Common myeloid progenitor, CD34-positive (primary cell): ENCODE measurements at places on chromosomes 4 and X.
A peak's percentile ranks its signal among the peaks of the same experiment; 100 is the strongest.

- no peak for DNase-seq
Measured at GRCh38 chr4:184453365-184454160, 20.8 kb downstream of the IRF2 start.

GRCh38 chr4:4981427-4981826 is 37.8 kb downstream of the CYTL1 start:
- DNase-seq = no peak

DNA sequence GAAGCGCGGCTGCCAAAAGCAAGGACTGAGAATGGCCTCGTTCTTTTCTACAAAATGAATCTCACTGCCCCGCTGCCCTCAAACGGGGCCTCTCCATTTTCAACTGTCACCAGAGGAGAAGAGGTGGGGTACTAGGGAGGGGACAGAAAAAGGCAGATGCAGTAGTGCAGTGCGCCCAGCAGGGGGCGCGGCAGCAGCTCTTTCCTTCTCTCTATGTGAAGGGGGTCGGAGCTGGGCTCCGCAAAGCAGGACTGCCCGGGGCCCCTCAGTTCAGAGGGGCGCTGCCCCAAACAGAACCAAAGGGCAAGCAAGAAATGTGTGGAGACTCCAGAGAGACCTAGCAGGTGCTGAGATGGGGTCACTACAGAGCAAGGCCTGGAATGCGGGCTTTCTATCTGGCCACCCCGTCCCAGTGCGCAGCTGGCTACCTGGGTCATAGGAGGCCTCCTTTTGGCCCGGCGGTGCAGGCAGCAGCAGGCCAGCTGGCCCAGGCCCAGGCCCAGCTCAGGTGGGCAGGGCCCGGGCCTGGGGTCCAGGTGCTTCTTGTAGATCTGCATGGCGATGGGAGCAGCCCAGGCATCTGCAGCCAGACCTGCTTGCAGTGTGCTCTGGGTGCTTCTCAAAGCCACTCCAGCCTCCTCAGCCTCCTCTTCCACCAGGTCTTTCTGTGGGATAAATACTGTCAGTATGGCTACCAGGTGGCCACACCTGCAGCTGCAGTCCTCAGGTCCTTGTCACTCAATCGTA is 5.9 kb downstream of the IRAK1 start:
- peak; percentile 65 for DNase-seq

DNA sequence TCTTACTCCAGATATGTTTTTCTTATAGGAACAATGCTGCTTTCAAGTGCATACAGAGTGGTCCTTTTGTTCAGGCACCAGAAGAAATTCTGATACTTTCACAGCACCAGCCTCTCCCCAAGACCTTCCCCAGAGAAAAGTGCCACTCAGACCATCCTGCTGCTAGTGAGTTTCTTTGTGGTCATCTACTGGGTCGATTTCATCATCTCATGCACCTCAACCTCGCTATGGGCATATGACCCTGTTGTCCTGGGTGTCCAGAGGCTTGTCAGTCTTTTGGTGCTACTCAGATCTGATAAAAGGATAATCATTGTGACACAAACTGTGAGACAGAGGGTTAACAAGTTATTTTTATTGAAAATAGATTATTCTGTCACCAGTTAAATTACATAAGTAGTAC is 39.5 kb downstream of the WDR13 start:
- DNase-seq = no peak

DNA sequence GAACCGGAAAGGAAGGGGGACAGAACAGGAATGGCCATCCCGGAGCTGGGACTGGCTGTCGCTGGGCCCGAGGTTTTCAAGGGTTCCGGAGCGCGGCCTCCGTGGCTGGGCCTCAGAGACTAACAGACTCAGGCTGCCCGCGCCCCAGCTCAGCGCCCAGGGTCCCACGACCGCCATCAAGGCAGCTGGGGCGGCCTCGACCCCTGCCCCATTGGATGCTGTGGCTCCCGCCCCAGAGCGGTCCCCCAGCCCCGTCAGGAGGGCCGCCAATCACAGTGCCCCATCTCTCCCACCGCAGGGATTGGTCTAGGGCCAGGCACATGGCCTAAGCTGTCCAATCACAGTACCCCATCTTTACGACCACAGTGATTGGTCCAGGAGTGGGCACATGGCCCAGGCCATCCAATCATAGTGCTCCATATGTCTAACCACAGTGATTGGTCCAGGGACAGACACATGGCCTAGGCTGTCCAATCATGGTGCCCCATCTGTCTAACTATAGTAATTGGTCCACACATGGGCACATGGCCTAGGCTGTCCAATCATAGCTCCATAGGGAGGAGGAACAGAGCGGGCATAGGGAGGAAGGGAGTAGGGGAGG is 105.3 kb upstream of the NKX1-1 start:
- peak; percentile 46 for DNase-seq

DNA sequence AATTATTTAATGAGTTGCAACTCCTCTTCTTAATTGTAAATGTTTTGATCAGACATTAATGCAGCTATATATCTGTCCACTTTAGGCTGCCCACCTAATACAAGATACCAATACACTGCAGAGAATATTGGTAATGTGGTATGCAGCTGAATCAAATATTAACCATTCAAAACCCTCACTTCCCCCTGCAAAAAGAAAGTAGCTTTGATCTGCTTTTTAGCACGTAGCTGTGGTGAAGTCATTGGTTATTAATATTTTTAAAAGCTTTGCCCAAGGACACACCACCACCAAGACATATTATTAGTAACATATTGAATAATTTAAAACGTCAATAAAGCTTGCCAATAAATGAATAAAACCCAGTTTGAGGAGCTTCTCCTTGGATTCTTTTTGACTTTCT is 28.6 kb upstream of the CYP2U1 start:
- DNase-seq = no peak

DNA sequence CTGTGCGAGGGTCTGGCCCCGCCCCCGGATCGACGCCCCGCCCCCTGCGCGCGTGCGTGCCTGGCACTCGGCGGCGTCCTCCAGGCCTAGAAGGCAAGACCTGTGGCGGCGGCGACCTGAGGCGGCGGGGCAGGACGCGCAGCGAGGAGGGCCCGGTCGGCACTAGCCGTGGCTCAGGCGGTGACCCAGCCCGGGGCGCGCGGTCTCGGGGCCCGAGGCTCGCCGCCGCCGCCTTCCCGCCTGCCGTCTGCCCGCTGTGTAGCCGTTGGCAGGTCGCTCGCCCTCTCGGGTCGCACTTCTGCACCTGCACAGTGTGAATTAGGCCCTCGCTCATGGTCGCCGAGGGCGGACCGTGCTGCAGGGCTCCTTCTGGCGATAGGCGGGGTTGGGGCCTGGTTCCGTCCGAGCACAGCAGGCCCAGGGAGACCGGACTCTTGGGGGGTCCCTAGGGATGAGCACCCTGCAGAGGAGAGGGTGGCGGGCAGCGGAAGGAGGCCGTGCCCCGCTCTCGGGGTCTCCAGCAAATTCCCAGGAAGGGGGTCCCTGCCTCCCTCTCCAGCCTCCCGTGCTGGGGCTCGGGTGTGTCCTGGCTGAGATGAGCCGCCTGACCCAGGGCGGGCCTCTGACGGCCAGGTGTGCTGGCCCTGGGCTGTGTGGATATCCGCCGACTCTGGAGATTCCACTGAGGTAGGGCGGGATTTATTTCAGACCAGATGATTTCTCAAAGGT is 557 bp upstream of the FAM53A start:
- DNase-seq = no peak

DNA sequence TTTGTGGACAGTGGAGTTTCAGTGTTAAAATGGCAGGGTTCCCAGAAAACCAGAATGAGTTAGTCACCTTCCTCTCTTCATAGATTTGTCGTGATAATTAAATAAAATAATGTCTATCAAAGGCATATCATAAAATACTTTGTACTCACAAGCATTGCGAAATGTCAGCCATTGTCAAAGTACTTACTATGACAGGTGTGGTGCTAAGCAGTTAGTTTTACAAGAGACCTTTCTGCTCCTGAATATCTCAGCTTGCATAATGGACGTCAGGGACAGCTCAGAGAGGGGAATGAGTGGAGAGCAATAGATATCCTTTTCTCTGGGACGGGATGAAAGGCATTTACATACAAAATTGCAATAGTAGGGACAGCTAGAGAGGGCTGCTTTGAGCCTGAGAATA is 560.9 kb downstream of the KCNIP4 start:
- no peak for DNase-seq

- DNase-seq = no peak
Measured at GRCh38 chr4:130419211-130419975, 1323.4 kb downstream of the C4orf33 start.

- peak; percentile 44 for DNase-seq
Measured at GRCh38 chr4:151887031-151887815, 126.4 kb upstream of the GATB start.

DNA sequence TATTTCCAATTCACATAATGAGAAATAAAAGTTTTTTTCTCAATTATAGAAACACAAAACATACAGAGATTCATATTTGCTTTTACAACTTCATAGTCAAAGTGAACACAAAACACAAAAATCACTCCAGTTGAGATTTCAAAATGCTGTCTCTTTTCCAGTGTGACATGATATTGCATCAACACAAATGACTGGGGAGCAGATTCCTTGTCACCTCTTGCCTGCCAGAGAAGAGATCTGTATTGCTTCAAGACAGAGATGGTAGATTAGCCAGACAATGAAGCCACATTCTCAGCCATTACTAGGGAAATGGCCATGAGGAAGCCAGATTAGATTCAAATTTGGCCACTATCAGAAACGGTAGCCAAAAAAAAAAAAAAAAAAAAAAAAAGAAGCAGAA is 2313.1 kb upstream of the AGA start:
- DNase-seq = no peak

DNA sequence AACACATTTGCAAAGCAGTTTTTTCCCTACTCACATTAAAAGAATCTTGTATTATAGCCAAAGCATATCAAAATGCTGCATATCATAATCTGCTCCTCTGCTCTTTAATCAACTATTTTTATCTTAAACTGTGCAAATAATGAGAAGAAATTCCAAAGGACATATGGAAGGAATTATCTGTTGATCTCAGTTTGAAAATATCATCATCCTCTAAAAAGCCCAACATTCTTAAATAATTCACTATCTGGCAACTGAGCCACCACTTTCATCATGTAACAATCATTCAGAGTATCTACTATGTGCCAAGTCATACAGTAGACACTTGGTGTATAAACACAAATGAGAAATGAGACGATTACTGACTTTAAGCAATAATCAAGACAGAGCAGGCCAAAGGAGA is 63.0 kb downstream of the PRSS12 start:
- no peak for DNase-seq

DNA sequence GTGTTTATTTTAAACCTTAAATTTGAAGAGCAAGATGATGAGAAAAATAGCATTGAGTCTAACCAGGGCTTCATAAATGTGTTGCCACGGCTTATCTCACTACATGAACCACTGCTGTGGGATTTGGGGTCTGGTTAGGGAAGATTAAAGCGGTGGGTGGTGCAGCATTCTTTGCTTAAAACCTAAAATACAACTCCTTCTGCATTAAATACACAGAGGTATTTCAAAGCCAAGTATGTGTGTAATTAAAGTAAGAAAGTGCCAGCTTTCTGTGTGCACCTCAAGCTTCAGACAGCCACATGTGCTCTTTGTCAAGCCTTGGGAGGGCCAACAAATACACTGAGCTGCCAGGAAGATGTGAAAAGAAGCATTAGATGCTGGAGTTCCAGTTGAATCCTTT is 128.0 kb downstream of the CPE start:
- peak; percentile 37 for DNase-seq

DNA sequence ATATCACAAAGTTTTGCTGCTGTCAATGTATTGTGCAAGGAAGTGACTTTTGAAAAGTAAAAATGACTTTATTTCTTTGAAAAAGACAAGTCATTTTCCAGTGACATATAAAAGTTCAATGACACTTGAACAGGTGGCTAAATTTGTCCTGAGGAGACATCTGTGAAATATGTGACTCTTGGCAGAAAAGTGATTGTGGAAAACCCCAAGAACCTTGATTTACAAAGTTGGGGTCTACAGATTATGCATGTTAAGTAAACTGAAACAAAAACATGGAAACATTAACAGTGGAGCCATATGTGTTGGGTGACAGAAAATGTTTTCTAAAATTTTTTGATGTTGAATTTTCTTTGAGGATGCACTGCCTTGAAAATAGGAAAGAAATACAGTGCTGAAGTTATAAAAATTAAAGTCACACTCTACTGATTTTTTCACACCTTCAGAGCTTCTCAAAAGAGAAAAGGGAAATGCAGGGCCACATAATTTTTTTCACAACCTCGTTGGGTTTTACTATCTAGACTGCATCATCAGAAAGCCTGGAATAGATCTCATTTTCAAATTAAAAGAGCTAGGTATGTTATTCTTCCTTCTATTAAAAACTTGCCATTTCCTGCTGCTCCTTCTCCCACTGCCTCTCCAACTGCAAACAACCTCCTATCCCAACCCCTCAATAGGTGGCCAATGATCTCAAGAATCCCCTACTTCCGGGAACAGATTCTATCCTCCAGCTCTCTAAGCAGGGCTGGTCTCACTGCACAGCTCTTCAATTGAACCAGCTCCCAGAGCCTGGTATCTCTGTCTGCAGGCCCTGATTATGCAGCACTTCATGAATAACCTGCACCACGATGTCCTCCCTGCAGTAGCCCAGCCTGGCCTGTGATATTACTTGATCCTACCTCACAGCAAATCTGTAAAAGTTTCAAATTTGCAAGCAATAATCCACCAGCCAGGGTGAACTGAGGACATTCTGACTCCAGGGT is 570.8 kb upstream of the CPEB2 start:
- no peak for DNase-seq

GRCh38 chr4:8192748-8193738 is 6.0 kb upstream of the SH3TC1 start:
- peak; percentile 92 for DNase-seq

DNA sequence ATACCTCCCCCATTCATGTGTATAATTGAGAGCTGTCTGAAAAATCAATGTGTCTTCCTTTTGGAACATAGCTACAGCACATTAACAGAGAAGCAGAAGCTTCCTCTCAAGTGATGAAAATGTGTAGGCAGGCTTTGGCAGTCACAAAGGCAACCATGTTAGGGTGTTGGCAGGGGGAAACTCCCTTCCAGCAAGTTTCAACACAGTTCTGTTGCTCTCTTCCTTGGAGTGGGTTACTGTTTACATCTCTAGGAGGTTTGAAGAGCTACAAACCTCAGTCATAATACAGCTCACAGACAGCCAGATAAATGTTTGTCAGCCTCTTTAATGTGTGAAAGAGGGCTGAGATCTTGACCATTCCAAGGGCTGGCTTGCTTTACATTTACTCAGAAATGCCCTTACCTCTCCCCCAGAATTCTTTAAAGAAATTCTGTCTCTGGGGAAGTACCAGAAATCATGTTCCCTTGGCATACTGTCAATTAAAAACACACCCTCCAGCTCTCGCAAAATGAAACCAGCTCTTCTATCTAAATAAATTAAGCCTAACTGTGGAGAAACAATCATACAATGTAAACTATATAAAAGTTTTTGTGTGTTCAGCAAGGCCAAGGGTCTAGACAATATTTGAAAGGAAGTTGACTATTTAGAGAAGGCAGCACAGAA is 18.9 kb downstream of the ZBTB33 start:
- DNase-seq = peak; percentile 67
